ENCODE measurements at places on chromosomes 3 and 15.

GRCh38 chr15:74621936-74622335 lies 6.3 kb downstream of the CLK3 start:
- no peak for DNase-seq

DNA sequence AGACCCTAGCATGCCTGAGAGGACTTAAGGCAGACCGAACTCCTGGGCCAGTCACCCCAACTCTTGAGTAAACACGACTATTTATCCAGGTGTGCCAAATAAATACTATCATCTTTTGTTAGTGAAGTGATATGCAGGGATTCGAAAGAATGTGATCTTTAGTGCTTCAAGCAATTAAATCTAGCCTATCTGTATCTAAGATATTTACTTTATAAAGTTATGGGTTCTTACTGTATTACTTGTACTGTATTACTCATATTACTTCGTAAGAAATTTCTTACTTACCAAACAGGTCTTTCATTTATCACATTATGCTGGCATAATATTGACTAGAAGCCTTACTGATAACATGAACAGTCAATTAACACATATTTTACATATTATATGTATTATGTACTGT lies 211.6 kb upstream of the NECTIN3 start:
- DNase-seq: no peak

DNA sequence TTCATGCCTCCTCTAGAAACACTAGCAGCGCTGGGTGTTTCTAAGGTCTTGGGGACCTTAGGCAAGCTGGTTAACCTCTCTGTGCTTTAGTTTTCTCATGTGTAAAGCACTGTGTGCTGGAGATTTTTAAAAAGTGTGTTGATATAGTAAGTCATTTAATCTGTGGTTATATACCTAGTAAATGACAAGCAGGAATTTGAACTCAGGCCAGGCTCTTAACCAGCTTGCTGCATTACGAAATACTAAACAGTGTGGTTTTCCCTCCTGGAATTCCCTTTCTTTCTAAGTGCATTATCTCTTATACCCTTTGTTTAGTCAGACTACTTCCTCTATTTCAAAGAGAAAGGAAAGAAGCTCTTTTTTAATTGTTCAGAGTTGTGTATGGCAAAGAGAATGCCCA lies 26.5 kb downstream of the NEO1 start:
- DNase-seq: no peak

- DNase-seq: no peak
Measured at GRCh38 chr3:5974630-5975322, 787.3 kb downstream of the EDEM1 start.

GRCh38 chr3:79521221-79521848 lies 246.5 kb downstream of the ROBO1 start:
- DNase-seq: no peak

GRCh38 chr3:12423918-12424630 lies 60.2 kb upstream of the TSEN2 start:
- DNase-seq: no peak
